ENCODE measurements at places on chromosomes 6 and 20.

DNA sequence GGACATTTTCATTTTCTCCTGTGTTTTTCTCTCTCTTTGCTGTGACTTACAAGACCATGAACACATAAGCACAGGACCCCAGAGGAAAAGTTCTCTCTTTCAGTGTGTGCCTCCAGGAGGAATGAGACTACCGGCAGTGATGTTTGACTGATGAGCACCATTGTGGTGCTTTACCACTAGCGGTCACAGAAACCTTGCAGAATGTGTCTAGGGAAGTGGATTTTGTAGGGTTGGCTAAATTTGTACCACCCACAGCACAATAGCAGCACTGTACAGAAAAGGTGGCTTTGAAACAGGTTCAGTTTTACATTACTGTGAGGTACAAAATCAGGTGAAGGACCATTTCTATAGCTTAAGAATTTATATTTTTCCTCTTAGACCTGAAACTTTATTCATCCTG is 301.9 kb upstream of the SUPT3H start:
- no peak for DNase-seq

DNA sequence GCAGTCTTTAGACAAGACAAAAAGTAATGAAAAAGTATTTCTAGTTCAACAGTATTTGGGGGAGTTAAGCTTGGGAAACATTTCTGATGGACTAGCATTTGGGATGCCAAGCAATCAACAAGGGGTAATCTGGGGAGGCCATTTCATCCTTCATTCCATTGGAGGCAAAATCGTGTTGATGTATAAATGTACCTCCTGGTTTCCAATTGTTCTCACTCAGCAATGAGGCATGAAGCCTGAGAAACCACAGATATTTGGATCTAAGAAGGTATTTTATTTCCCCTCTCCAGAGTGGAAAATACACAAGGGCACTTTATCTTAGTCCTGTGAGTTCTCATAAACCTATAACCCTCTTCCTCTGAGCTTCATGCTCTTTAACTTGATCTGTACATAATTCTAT is 68.2 kb downstream of the TBX18 start:
- no peak for DNase-seq

GRCh38 chr6:151723152-151723551 is 84.3 kb upstream of the ESR1 start:
- DNase-seq: no peak

DNA sequence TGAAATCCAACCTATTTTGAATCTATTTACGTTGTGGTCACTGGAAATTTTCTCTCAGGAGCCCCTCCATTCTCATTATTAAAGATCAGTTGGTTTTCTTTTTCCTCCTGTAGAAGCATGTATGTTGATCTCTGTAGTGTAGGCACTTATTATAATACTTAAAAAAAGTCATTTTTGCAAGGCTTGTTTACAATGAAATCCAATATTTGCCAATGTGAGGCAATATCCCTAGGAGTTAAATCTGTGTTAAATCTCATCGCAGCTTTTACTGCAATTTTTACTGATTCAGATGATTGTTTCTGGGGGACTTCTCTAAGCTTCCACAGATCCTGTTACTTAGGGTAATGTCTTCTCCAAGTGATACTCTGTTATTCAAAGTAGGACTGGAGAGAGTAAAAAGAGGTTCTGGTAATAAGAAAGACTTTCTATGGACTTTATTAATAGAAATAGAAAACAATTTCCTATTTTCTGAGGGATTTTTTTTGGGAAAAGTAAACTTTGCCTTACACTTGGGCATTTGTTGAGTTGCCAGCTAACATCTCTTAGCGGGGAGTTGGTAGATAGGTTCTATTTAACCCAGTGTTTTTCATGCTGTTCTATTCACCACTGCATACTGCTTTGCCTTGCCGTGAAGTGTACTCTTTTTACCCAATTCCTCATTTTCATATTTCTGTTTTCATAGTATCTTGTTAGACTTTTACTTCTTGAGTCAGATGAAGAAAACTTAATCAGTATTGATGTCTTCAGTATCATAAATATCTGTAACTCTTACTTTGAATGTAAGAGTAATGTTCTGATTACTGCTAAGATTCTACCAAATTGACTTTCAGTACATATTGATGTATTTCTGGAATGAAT is 48.6 kb downstream of the CDKAL1 start:
- no peak for DNase-seq

DNA sequence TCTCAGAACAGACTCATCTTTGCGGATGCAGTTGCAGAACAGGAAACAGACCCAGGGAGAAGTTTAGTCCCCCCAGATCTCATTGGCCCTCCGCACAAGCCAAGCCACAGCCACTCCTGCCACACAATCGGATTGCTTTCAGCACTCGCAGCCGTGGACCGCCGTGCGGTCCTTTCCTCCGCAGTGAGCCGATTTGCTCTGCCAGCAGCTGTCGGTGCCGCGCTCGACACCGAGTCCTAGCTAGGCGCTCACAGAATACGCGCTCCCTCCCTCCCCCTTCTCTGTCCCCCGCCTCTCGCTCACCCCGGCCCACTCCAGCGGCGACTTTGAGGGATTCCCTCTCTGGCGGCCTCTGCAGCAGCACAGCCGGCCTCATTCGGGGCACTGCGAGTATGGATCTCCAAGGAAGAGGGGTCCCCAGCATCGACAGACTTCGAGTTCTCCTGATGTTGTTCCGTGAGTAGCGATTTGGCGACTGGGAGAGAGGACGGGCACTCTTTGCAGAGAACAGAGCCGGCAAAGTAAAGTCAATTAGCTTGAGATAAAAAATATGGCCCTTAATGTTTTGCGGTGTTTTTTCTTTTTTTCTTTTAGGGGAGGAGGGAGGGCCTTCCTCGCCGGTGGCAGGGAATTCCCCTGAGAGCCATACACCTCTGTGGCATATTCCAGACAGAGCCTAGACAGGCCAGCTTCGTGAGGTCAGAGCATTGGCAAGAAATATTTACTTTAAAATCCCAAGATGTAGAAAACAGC is at the start of gene LAMP5:
Gene LAMP5, plus strand, starts transcription at position 130 of the 753 bp plus-strand sequence. Its CDS starts 263 bp downstream, at position 393.
- peak; percentile 19 for DNase-seq

DNA sequence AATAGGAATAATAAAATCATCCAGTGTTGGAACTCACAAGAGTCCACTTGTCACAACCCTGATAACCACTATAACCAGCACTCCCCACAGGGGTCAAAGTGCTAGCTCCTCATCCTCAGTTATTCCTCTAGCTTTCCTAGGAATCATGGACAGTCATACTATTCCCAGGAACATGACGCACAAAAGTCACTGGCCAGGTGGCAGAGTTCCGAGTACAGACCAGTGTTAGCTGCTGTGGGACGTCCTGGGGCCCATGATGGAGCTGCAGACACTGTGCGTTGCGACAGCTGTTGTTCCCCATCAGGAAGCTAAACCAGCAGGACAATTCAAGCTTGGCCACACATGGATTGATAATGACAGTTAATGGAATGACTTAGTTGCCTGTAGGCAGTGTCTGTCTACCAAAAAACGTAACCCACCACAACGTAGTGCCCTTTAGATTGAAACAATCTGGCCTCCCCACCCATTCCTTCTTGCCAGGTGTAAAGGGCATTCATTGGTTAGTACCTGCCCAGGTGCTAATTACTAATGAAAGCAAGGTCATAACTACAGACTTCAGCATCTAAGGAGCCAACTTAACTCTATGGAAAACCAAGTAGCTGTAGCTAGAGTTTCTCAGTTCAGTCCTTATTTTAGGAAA is 17.4 kb downstream of the EZR start:
- no peak for DNase-seq

GRCh38 chr6:40897390-40898003 is 141.5 kb downstream of the UNC5CL start:
- DNase-seq: no peak

DNA sequence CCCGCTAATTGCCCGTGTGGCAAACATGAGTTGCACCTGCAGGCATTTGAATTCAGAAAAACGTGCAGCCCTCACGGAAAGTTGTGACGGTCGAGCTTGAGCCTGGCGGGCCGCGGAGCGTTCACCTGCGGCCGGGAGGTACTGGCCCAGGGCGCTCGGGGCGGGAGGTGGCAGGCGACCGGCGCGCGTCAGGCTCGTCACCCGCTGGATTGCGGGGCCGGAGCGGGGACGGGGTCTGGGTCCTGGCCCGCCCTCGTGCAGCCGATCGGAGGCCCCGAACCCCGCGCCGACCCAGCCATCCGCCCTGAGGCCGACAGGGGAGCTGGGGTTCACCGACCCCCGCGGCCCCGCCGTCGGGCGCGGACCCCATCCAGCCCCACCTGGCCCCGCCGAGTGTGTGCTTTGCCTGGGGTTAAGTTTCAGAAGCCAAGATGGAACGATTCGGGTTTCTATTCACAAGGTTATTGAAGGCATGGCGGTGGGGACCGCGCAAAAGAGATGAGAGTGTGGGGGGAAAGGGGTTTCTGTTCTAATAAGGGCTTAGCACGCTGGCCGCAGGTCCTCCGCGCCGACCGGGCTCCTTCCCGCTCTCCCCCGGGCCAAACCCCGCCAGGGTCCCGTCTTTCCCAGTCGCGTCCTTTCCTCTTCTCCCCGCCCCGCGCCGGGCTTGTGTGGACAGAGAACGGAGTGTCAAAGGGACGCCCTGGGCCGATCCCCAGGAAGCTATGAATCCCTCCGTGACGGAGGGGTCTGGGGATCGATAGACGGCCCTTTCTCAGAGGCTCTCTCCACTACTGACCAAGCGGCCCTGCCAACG is 1.6 kb upstream of the HEY2 start:
- no peak for DNase-seq

Data from NCI-H1092 (cell line).